Sigmoid colon (tissue), 7 donors: ENCODE measurements at places on chromosomes 6 and 20. TPM values are rescaled to one million over a fixed set of nuclear protein-coding genes. Genes with fewer than 3 reads are reported as not detected.
A peak's percentile ranks its signal among the peaks of the same experiment; 100 is the strongest.

GRCh38 chr6:122184401-122184827, 215.0 kb upstream of the HSF2 start:
- no peaks in the 10 kb centered on the region for H3K27me3 ChIP-seq
- H3K27ac ChIP-seq = no peak overlapping the region
- H3K4me3 ChIP-seq = no peak overlapping the region
- H3K4me1 ChIP-seq = no peaks in the 10 kb centered on the region
- no peaks in the 10 kb centered on the region for H3K36me3 ChIP-seq
- DNase-seq = no peak

GRCh38 chr6:159252955-159253508, 83.8 kb downstream of the FNDC1 start:
- no peak overlapping the region for H3K4me3 ChIP-seq
- no peak overlapping the region for H3K27ac ChIP-seq
- no peaks in the 10 kb centered on the region for H3K36me3 ChIP-seq
- no peak for DNase-seq

GRCh38 chr6:107711412-107712236, 112.5 kb downstream of the SCML4 start:
- no peak for DNase-seq
- H3K27ac ChIP-seq = no peak overlapping the region
- no peaks in the 10 kb centered on the region for H3K36me3 ChIP-seq

DNA sequence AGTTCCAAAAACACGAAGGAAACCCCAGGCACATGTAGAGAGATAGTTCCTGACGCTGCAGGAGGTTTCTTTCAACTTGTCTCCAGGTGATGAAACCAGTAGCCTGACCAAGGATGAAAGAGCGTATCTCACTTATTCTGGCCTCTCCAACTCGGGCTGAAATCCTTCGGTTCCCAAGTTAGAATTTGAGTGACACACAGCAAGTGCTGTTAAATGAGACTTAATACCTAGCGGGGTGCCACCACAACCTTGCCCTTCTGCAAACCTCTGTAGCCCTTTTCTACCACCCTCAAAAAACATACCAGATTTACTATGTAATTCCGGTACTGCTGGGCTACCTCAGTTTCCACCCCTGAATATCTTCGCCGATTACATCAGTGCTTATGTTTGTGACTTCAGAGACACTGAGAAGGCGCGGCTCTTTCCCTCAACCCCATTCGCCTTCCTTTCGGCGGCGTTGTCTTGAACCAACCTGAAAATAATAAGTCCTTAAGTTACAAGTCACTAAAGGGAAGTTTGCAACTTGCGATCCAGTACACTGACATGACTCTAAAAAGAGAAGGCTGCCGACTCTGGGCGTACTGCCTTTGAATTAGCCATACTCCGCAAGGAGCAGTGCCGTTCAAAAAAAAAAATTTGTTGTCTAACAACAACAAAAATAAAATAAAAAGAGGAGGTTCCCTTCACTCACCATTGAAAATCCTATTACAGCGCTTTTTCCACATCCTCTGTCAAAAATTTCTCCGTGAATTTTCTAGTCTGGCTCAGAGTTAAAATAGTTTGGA, 194.9 kb upstream of the ZNF184 start:
- no peak overlapping the region for H3K27ac ChIP-seq
- H3K36me3 ChIP-seq = no peaks in the 10 kb centered on the region
- DNase-seq = no peak
- H3K27me3 ChIP-seq = peaks cover 82% of the 10 kb centered on the region
- no peak overlapping the region for H3K4me3 ChIP-seq

- H3K27me3 ChIP-seq = no peaks in the 10 kb centered on the region
- H3K4me1 ChIP-seq = no peaks in the 10 kb centered on the region
- no peak for DNase-seq
- no peak overlapping the region for H3K4me3 ChIP-seq
- no peaks in the 10 kb centered on the region for H3K36me3 ChIP-seq
Measured at GRCh38 chr6:161066511-161066910, 74.9 kb downstream of the MAP3K4 start.

DNA sequence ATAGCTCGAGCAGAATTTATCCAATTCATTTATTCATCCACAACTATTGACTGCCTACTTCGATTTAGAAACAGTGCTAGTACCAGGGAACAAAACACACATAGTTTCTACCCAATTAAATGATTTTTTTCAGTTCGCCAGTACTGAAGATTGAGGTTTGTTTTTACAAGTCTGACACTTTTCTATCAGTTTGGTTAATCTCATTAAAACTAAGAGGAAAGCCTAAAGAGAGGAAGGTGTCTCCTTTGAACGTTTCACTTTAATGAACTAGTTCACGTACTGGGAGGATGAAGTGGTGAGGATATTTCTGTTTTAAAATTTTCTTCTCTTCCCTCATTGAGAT, 570 bp upstream of the ANKS1A start:
- H3K27ac ChIP-seq = peak overlapping the region; percentile 87
- no peaks in the 10 kb centered on the region for H3K27me3 ChIP-seq
- peak overlapping the region; percentile 89 for H3K4me3 ChIP-seq
- no peak for DNase-seq

DNA sequence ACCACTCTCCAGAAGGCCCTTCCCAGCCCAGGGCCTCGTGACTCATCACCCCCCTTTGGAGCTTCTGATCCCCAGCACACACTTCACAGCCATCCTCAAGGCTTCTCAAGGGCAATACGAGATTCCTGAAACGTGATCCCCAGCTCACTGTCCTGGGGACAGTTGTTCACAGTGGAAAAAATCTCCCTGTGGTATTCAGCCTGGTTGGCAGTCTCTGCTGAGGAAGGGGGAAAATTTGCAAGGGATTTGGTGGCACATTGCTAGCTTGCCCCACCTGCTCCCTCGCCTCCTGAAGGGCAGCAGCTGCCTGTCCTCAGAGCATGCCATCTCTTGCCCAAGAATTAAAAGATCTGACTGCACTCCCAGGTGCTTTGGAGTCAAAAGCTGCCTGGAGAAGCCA, 20.7 kb upstream of the PKHD1 start:
- no peak overlapping the region for H3K4me3 ChIP-seq
- H3K36me3 ChIP-seq = no peaks in the 10 kb centered on the region
- H3K4me1 ChIP-seq = no peaks in the 10 kb centered on the region

DNA sequence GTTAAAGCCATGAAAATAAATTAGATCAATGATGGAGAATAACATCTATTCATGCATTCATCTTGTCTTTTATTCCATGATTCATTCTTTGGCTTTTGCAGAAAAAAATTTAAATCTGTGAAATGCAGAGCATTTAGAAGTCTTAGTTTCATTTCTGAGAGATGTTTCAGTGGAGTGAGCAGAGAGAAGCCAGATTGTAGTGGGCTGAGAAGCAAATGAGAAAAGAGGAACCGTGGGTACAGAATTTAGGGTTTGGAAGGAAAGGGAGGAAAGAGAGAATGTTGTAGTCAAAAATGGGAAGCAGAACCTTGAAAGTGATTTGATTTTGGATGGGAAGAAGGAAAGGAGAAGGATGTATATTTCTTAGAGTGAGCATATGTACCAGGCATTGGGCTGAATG, 260.3 kb upstream of the MAN1A1 start:
- H3K4me3 ChIP-seq = no peak overlapping the region
- no peaks in the 10 kb centered on the region for H3K27me3 ChIP-seq

DNA sequence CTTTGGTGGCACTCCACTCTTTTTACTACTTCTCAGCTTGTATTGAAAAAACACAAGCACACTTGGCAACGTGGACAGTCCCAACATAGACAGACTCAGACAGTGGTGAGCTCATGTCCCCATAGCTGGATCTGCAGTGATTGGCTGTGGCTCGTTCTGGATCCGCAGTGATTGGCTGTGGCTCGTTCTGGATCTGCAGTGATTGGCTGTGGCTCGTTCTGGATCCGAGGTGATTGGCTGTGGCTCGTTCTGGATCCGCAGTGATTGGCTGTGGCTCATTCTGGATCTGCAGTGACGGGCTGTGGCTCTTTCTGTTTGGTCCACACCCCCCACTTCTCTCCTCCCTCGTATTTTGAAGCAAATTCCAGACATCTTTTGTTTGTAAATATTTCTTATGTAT, 28.0 kb downstream of the OSBPL2 start:
- no peak overlapping the region for H3K4me3 ChIP-seq
- DNase-seq = no peak
- H3K4me1 ChIP-seq = no peaks in the 10 kb centered on the region

GRCh38 chr6:137206577-137206976, 12.6 kb downstream of the IFNGR1 start:
- H3K27me3 ChIP-seq = no peaks in the 10 kb centered on the region
- no peak for DNase-seq
- H3K4me3 ChIP-seq = no peak overlapping the region
- H3K36me3 ChIP-seq = no peaks in the 10 kb centered on the region

GRCh38 chr6:4879741-4880275, 103.6 kb downstream of the CDYL start:
- DNase-seq = no peak
- H3K36me3 ChIP-seq = no peaks in the 10 kb centered on the region
- no peaks in the 10 kb centered on the region for H3K27me3 ChIP-seq
- H3K27ac ChIP-seq = no peak overlapping the region
- H3K4me1 ChIP-seq = no peaks in the 10 kb centered on the region

SMOC2 gene
- polyA plus RNA-seq = 4.2 TPM

COL19A1 gene
- polyA plus RNA-seq = not detected

AGER gene
- 2.4 TPM for polyA plus RNA-seq

TMEM244 gene
- polyA plus RNA-seq = not detected

CGA gene
- not detected for polyA plus RNA-seq
